ENCODE measurements at places on chromosomes 2 and 18.

- no peak for DNase-seq
These were observed 17.1 kb downstream of the RAMP1 start for GRCh38 chr2:237876532-237876931.

DNA sequence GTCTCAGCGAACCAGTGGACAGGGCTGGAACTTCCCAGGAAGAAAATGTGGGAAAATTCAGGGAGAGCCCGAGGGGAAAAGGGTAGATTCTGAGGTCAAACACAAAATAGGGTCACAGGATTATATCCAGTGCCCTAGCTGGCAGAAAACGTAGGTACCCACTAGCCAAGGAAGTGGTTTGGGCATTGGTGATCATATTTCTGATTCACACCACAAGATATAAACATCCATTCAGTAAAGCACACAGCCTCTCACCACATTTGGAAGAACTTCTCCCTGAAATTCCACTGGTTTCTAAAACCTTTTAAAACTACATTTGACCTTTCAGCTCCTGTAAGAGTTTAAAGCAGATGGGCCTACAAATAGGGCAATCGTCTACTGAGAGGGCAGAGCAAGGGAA, 186.9 kb downstream of the TTC32 start:
- no peak for DNase-seq

GRCh38 chr18:40249390-40250080, 1705.5 kb upstream of the PIK3C3 start:
- no peak for DNase-seq

GRCh38 chr2:9167718-9168657, 38.6 kb upstream of the ASAP2 start:
- no peak for DNase-seq

GRCh38 chr2:207091928-207092327, 73.8 kb downstream of the KLF7 start:
- no peak for DNase-seq

- no peak for DNase-seq
These were observed 102.8 kb downstream of the RBMS1 start for GRCh38 chr2:160390544-160391455.
